Stimulated activated naive B cell treated with anti-CD40 and anti-IgM and Interleukin-4, amounts not matched to agents 10 μg/mL and 1 μg/mL and 100 μg/mL, for 72 hours (primary cell): ENCODE measurements at places on chromosomes 13 and 19.

GRCh38 chr13:40940841-40941240 lies 78.3 kb downstream of the ELF1 start:
- no peak for DNase-seq

DNA sequence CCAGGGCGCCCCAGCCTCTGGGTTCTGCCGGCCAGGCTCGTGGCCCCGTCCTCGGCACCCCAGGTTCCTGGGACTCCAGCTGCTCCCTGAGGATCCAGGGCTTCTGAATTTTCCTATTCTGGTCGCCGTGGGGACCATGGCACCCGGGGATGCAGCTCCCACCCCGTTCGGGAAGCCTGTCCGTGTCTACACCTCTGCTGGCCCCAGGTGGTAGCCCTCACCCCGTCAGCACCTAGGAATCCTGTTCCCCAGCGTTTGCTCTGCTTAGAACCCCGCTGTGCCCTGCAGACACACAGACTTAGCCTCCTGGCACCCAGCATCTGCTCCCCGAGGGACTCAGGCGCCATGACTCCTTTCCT lies 960 bp downstream of the PPFIA3 start:
- DNase-seq, result no peak

DNA sequence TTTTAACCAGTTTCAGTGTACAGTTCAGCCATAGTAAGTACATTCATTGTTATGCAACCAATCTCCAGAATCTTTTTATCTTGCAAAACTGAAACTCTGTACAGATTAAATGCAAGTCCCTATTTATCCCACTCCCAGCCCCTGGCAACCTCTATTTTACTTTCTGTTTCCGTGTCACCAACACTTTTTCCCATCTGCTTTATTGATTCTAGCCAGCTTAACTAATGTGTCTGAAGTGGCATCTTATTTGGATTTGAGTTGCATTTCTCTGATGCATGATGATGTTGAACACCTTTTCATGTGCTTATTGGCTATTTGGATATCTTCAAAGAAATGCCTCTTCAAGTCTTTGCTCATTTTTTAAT lies 18.9 kb downstream of the SPATA13 start:
- DNase-seq, result no peak

DNA sequence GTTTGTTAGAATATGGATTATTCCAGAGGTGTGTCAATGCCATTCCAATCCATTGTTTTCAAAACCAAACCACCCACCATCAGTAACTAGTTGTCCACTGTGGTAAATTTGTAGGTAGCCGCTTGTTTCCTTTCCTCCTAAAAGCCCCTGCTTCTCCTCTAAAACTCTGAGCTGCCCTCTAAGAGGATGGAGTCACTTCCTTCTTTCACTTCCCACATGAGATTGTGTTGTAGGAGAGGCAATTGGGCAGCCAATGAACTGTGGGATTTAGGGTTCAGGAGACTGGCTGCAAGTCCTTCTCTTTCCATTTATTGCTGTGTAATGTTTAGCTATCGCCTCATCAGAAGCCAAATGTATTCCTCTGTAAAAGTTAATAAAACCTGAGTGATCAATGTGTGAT lies 49.9 kb upstream of the RFXAP start:
- no peak for DNase-seq

DNA sequence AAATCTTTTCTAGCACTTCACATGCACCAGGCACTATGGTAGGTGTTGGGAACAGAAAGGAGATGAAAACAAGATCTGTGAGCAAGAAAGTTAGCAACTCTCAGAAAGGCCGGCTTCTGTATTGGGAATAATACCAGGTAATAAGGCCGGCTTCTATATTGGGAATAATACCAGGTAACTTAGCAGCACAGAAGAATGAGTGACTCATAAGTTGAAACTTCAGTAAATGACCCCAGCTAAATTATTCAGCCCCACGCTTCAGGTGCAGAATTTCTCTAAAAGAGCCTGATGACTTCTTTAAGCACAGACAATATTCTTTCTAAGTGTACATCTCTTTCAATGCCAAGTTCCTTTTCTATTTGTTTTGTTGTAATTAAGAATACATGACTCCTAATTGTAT lies 151.3 kb downstream of the MYO16 start:
- no peak for DNase-seq

DNA sequence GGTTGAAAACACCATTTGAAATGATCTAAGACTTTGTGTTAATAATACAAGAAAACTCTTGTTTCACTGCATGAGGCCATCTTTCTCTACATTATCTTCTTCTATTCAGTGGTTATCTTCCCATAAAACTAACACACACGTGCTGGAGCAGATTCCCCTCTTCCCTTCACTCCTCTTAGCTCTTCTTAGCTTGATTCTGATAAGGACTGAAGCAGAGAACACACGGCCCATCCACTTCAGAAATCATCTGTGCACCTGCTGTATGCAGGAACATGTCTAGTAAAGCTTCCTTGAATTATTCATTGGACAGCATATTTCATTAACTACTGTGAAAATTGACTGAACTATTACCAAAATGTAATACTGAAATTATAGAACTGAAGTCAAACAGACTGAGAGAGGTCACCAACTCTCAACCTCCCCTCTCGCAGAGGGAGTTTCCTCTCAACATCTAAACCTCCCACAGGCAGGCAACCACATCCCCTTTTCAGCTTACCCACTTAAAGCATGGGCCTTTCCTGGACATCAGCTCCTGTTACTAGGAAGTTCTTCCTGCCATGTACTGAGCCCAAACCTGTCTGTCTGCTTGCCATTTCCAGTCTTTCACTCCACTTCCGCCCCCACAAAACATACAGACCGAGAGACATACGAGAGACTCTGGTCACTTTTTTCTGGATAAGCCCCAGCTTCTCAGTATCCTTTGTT lies 113.9 kb downstream of the CRYL1 start:
- DNase-seq, result peak; percentile 44

- DNase-seq, result no peak
Observed at GRCh38 chr19:13797870-13798269, 2.6 kb downstream of the ZSWIM4 start.

GRCh38 chr13:79108914-79109643 lies 297.0 kb downstream of the RBM26 start:
- DNase-seq, result no peak

- DNase-seq, result no peak
Observed at GRCh38 chr13:42071672-42072419, 23.4 kb downstream of the DGKH start.

DNA sequence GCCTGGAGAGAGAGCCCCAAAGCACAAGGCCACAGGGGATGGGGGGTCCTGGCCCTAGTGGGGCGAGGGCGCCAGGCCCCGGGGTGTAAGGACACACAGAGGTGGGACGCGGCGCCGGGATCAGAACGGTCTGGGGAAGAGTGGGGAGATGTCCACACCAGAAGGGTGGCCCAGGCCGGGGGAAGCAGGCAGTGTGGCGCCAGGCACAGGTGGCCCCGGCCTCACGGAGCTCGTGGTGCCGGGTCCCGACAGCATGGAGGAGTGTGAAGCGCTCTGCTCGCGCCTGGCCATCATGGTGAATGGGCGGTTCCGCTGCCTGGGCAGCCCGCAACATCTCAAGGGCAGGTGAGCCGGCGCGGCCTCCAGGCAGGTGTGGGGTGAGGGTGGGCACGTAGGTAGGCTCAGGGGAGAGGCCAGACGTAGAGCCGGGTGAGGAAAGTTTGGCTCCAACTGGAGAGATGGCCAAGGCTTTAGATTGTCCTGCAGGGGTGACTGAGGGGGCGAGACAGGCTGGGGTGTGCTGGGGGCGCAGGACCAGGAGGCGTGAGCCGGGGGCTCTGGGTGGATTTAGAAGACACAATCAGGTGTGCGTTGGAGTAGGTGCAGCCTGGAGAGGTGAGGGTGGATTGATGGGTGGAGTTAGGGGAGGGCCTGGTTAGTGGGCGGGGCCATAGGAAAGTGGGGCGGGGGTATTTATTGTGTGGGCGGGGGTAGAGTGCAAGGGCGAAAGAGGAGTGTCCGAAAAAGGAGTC lies 2.9 kb upstream of the ARHGAP45 start:
- DNase-seq, result no peak

GRCh38 chr19:2923510-2923909 lies 21.3 kb downstream of the ZNF77 start:
- DNase-seq, result no peak

GRCh38 chr13:29993716-29994488 lies 143.5 kb upstream of the UBL3 start:
- DNase-seq, result no peak
